ENCODE measurements at places on chromosomes 6 and 20. TPM values are rescaled to one million over a fixed set of nuclear protein-coding genes. Genes with fewer than 3 reads are reported as not detected.

CGA gene
- total RNA-seq: not detected

TREML1 gene
- total RNA-seq: not detected

AVP gene
- not detected for total RNA-seq

LAMA4 gene
- total RNA-seq: 48.3 TPM

CCN2 gene
- 120 TPM for total RNA-seq

PAK5 gene
- 1.9 TPM for total RNA-seq

TEAD3 gene
- 34.1 TPM for total RNA-seq

PSORS1C1 gene
- 3.5 TPM for total RNA-seq

E2F1 gene
- total RNA-seq: 10.1 TPM

VSX1 gene
- total RNA-seq: not detected

Measured in prostate gland (tissue), 2 donors.